Right renal cortex interstitium (tissue), 3 donors: ENCODE measurements at places on chromosomes 6 and 20. TPM values are rescaled to one million over a fixed set of nuclear protein-coding genes. Genes with fewer than 3 reads are reported as not detected.

Gene SLC17A5
- 18.1 TPM for polyA plus RNA-seq

- no peak for DNase-seq
Observed at GRCh38 chr6:37005061-37005810, at the start of gene FGD2. TSS of gene FGD2 (plus strand) at chr6:37005655. CDS start at chr6:37005818, 163 bp downstream.

Gene NNAT
- 91.1 TPM for polyA plus RNA-seq

DNA sequence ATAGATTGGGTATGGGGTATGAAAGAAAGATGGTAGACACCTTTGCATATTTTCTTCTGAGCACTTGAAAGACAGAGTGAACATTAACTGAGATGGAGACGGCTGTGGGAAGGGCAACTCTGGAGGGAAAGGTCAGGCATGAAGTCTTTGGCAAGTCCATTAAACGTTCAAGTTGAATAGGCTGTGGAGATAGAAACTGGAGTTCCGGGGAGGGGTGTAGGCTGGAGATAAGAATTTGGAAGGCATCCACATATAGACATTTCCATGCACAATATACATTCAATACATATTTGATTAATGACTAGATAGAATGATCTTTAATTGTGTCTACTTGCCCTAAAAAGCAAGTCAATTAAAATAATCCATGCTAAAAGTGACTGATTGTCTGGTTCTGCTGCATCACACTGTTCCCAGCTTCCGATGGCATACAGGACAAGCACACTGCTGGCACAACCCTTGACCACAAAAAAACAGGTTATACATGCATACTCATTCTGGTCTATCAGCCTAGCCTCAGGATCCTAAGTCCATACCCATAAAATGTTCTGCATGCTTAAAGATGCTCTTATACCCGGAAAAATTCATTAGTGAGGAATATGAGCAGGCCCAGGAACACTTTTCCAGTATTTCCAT is 1.9 kb upstream of the MYLK4 start:
- no peak for DNase-seq

DNA sequence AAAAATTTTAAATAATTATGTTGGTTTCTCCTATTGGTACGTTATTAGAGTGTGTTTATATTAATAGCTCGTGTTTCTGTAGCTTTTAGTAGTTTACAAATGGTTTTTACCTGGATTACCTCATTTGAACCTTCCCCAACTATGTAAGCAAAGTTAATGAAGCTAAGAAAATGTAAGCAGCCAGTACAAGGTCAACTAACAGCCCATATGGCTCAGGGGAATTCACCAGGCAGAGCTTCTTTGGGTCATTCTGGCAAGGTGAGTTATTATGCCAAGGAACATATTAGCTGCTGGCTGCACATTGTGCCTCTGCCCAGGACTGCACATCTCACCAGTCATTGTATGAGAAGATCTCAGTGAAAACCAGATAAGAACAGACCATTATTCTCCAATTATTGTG is 27.0 kb upstream of the MARCKS start:
- no peak for DNase-seq
